Fibroblast of the aortic adventitia (primary cell): ENCODE measurements at places on chromosomes 3 and 15.

- DNase-seq, result no peak
Observed at GRCh38 chr3:98764472-98764884, 1.3 kb downstream of the ST3GAL6 start.

DNA sequence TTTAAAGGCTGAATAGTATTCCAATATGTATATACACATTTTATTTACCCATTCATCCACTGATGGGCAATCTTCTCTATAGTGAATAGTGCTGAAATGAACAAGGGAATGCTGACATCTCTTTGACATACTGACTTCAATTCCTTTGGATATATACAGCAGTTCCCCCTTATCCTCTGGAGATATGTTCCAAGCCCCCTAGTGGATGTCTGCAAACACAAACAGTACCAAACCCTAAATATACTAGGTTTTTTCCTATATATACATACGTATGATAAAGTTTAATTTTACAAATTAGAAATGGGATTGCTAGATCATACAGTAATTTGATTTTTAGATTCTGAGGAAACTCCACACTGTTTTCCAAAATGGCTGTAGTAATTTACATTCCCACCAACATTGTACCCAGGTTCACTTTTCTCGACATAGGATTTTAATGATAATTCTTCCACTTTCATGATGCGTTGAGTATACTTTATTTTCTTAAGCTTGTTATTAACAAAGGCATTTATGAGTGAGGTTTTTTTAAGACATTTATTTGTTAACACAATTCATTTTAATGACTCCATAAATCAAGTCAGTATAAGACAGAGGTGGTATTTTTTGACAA lies 38.2 kb downstream of the VPS13C start:
- no peak for DNase-seq

DNA sequence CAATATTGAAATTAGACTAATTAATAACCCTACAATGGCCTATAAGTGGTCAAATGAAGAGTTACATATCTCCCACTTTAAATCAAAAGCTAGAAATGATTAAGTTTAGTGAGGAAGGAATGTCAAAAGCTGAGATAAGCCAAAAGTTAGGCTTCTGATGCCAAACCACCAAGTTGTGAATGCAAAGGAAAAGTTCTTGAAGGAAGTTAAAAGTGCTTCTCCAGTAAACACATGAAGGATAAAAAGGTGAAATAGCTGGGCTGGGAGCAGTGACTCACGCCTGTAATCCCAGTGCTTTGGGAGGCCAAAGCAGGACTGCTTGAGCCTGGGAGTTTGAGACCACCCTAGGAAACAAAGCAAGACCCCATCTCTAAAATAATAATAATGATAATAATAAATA lies 46.9 kb upstream of the DCUN1D1 start:
- DNase-seq, result peak; percentile 19

DNA sequence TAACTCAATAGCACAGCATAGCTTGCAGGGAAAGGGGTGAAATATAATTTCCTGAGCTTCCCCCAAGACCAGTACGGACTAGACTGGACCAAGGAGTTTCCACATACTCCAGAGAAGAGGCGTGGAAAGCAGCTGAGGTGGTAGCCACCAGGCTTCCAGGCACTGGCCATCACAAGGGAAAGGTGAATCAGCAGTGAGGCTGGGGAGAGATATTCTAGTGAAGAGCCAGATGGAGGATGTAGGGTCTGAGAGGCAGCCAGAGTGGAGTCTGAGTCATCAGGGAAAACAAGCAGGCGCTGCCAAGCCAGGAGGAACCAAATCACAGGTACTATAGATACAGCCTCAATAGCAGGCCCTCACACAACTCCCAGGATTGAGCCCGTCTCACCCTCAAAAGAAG lies 9.6 kb upstream of the RASA2 start:
- DNase-seq, result peak; percentile 82
